ENCODE measurements at places on chromosomes 5 and 9.

DNA sequence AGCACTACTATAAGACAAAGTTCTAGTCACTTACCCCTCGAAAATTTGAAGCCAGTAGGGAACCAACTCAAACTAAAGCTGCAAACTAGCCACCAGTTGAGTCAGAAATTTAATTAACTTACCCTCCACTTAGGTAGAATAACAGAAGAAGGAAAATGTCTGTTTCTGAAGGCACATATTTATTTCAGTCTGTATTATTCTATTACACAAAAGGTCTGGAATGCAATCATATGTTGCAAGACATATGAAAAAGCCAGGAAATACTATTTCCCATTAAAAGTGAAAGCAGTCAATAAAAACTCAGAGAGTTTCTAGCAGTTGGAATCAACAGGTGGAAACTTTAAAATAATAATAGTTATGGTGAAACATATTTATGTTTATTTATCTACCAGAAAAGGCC lies 79.2 kb upstream of the SLCO4C1 start:
- DNase-seq = no peak

DNA sequence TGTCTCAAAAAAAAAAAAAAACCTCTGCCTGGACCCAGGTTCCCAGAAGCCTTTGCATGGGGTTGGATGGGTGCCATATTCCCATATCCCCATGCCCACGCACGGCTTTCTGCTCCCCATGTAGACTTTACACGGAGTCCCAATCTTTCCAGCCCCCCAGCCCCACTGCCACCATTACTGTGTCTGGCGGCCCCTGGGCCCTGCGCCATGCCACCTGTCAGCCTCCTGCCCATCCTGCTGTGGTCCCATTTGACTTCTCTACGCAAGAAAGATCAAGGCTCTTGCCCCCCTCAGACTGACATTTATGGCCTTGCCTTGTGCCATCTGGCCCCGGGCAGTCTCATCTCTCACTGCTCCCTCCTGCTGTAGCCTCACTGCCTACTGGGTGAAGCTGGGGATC lies 6.5 kb upstream of the AK1 start:
- DNase-seq = no peak

DNA sequence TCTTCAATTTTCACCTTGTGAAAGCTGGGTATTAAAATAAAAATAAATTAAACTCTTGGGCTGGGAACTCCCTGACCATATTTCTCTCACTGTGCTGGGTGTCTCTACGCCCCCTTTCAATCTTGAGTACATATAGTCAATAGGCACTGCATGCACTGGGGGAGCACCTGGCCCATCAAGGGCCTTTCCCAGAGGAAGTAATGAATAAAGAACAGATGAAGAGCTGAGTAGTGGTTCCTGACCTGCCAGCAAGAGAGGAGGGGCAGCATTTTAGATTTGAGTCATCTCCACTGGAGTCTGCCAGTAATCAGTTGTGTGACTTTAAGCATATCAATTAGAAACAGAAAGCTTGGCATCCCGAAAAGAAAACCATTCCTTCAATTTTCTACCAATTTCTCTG lies 6.2 kb downstream of the MAPKAP1 start:
- peak; percentile 20 for DNase-seq

- no peak for DNase-seq
Observed at GRCh38 chr5:141717043-141717442, 35.0 kb upstream of the ARAP3 start.

- no peak for DNase-seq
Observed at GRCh38 chr9:98488571-98489312, 220.0 kb downstream of the GABBR2 start.

DNA sequence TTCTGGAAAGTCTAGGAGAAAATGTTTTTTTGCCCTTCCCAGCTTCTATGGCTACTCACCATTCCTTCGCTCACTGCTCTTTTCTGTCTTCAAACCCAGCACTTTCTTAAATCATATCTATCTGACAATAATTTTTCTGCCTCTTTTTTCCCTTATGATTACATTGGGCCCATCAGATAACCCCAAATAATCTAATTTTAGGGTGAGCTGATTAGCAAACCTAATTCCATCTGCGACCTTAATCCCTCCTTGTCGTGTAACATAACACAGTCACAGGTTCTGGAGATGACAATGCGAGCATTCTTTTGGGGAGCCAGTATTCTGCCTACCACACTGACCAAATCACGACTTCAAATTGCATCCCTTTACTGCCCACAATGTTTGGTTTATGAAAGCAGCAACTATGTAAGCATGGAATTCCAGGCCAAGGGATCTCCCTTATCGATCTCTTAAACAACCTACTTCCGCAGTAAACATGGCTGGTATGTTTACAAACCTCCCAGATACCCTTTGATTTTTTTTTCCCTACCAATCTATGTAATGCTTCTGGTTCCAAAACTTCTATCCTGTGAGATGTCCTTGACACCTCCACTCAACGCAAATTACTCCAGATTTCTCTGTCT lies 2122.2 kb downstream of the MAT2B start:
- DNase-seq = no peak

DNA sequence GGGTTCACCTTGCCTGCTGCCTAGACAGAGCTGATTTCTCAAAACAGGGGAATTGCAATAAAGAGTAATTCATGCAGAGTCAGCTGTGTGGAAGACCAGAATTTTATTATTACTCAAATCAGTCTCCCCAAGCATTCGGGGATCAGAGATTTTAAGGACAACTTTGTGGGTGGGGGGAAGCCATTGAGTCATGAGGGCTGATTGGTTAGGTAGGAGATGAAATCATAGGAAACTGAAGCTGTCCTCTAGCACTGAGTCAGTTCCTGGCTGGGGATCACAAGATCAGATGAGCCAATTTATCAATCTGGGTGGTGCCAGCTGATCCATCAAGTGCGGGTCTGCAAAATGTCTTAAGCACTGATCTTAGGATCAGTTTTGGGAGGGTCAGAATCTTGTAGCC lies 159.1 kb upstream of the MAP1B start:
- no peak for DNase-seq

DNA sequence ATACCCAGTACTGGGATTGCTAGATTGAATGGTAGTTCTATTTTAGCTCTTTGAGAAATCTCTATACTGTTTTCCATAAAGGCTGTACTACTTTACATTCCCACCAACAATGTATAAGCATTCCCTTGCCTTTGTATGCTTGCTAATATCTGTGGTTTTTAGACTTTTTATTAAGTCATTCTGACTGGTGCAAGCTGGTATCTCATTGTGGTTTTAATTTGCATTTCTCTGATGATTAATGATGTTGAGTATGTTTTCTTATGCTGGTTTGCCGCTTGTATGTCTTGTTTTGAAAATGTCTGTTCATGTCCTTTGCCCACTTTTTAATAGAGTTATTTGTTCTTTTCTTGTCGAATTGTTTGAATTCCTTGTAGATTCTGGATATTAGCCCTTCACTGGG lies 512.7 kb upstream of the PAPPA start:
- no peak for DNase-seq

DNA sequence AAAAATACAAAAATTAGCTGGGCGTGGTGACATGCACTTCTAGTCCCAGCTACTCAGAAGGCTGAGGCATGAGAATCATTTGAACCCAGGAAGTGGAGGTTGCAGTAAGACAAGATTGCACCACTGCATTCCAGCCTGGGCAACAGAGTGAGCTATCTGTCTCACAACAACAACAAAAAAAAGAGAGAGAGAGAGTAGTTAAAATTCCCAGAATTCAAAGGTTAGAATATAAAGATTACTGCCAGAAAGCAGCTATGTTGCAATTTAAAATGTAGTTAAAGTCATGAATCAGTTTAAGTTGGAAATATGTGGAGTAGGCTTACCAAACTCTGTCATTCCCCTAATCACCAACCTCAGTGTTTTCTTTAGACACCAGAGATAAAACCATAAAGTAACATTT lies 58.7 kb upstream of the SUSD1 start:
- DNase-seq = no peak

- no peak for DNase-seq
Observed at GRCh38 chr5:179124853-179125788, 64.9 kb downstream of the ZNF354C start.

DNA sequence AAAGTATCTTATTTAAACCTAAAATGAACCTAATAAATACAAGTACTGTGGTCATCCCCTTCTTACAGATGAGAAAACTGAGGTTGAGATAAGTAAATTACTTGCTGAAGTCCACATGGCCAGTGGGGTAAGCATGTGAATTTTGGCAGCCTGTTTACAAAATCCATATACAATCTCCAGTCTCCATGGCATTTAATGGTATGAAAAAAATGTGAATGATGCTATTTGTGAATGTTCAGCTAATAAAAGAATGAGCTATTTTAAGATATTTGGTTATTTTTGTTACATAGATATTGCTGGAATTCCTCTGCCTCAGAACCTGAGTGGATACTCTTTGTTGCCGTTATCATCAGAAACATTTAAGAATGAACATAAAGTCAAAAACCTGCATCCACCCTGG lies 19.3 kb upstream of the GPR150 start:
- DNase-seq = no peak

GRCh38 chr9:123861756-123862120 lies 68.2 kb downstream of the DENND1A start:
- DNase-seq = no peak

DNA sequence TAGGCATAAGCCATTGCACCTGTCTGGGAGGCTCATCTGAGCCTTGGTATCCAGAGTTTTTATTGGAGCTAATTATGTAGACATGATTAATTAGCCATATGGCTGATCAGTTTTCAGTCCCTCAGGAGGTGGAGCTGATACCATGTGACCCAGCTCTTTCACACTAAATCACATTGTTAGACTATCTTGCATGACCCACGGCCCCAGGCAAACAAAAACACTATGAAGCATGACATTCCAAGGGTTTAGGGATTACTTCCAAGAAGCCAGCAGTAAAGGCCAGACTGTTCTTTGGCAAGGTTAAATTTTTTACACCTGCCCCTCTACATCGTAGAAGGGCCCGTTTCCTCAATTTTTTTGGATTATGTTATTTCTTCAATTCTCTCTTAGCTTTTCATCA lies 5.0 kb upstream of the C5orf24 start:
- DNase-seq = no peak

GRCh38 chr5:29304545-29304944 lies 1888.9 kb upstream of the CDH6 start:
- no peak for DNase-seq

Data from stimulated activated CD8-positive, alpha-beta memory T cell treated with anti-CD3 and anti-CD28 coated beads, Interleukin-2, amount 100 ng/mL, for 48 hours (primary cell).